GM10248 (cell line): ENCODE measurements at places on chromosomes 6 and 20.

- DNase-seq, result no peak
These were observed 247.9 kb upstream of the GJE1 start for GRCh38 chr6:141884850-141885249.

- no peak for DNase-seq
These were observed 587.8 kb downstream of the EPM2A start for GRCh38 chr6:145147559-145147958.

GRCh38 chr6:73177221-73177944 lies 47.9 kb downstream of the KHDC1L start:
- DNase-seq, result no peak

DNA sequence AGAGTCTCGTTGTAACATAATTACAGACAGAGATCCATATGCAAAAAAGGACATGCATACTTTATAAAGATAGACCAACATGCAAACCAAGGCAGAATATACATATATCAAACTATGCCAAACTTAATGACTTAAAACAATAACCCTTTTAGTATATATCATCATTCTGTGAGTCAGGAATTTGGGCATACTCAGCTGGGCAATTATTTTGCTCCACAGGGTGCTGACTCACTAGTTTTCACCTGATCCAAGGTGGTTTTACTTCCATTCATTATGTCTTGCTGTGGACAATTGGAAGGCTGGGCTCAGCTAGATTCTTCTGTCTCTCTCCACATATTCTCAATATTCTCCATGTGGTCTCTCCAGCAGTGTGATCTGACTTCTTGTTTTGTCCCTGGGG lies 41.2 kb upstream of the RNF146 start:
- no peak for DNase-seq

GRCh38 chr6:154474648-154475428 lies 35.6 kb downstream of the CNKSR3 start:
- DNase-seq, result no peak

DNA sequence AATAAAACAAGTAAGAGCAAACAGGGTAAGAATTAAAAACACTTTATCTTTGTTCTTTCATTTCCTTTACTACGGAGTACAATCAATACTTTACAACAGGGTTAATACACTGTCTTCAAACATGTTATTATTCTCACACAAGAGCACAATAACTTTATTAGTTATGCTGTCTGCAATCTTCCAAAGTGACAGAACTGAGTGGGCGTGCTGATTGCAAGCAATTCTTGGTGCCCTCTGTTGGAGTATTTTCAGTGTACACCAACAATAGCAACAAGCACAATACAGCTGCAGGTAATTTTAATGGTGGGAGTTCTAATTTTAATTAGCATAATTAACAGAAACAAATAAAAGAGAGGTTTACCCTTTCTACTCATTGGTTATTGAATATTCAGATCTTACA lies 33.9 kb upstream of the PTPRK start:
- no peak for DNase-seq

DNA sequence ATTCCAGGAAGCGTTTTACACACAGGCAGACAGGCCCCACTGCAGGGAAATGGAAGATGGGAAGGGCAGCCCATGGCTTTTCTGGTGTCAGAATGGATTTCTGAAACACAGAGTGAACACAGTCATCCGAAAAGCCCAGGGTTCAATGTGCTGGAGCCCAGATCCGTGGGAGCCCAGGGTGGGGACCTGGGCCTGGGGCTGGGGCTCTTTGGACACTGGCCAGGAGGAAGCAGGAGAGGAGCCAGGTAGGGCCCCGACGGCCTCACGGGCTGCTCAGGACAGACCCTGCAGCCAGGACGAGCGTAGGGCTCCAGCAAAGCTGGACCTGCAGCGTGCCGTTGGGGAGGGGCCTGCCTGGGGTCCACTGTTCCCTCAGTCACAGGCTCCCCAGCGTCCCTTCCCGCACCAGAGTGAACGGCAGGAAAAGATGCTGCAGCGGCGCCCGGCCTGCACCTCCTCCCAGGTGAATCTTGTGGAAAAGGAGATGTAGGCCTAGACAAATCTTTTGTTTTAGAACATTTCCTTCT lies 24.3 kb upstream of the LSM14B start:
- peak; percentile 11 for DNase-seq
